Activated naive CD8-positive, alpha-beta T cell treated with anti-CD3 and anti-CD28 coated beads for 36 hours (primary cell): ENCODE measurements at places on chromosomes 7 and 10. TPM values are rescaled to one million over a fixed set of nuclear protein-coding genes. Genes with fewer than 3 reads are reported as not detected.
A peak's percentile ranks its signal among the peaks of the same experiment; 100 is the strongest.

DNA sequence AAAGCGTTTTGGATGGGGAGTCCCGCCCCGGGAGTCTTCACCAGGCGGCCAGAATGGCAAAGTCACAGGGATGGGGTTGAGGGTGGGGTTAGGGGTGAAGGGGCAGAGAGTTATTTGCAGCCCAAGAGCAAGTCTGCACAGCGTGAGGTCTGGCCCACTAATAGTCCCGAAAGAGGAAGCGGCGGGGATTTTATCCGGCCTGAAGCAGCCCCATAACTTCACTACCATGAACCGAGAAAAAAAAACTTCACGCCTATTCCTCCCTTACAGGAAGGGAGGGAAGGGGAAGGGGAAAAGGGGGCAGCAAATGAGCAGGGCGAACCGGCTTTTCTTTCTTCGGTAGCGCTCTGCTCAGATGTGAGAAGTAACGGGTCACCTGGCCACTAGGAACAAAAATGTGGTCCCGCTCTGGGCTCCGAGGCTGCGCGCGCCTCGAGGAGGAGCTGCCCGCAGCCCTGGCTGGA is 712 bp downstream of the ITPRIP start:
- no peaks in the 10 kb centered on the region for H3K27me3 ChIP-seq
- peaks cover 51% of the 10 kb centered on the region for H3K4me1 ChIP-seq
- DNase-seq, result no peak
- peak overlapping the region; percentile 96 for H3K4me3 ChIP-seq
- peaks cover 19% of the 10 kb centered on the region for H3K36me3 ChIP-seq

DNA sequence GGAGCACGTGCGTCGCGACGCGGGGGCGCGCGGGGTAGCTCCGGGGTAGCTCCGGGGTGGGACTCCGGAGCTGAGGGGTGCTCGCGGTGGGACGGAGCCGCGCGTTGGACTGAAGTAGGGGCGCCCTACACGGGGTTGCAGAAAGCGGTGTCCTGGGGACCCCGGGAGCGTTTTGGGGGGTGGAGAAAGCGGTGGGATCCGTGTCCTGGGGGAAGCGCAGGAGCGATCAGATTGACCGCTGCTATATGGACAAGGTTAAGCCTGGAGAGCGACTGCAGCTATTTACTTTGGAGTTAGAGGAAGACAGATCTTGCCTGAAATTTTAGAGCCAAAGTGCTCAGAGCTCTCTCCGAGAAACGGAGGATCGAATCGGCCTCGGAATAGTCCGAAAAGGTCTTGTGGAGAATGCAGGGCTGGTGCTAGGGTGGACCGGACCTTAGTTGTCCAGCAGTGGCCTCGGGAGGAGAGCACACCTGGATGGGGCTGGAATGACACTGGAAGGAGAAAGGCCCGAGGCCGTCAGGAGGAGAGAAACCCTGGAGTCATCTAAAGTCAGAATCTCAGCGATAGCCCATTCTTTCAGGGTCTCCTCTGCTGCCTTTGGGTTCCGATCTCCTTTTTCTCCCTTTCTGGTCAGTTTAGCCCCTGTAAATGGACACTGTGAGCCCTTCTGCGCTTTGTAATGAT is 564 bp downstream of the PDSS1 start:
- H3K36me3 ChIP-seq, result peaks cover 47% of the 10 kb centered on the region
- no peaks in the 10 kb centered on the region for H3K27me3 ChIP-seq
- H3K27ac ChIP-seq, result peak overlapping the region; percentile 92

The GBX1 gene
- total RNA-seq, result not detected

GRCh38 chr7:83947260-83947659 is 247.3 kb downstream of the SEMA3A start:
- H3K27ac ChIP-seq, result no peak overlapping the region
- H3K27me3 ChIP-seq, result peaks cover 4% of the 10 kb centered on the region
- no peaks in the 10 kb centered on the region for H3K36me3 ChIP-seq
- no peaks in the 10 kb centered on the region for H3K4me1 ChIP-seq
- H3K4me3 ChIP-seq, result no peak overlapping the region
- DNase-seq, result no peak

The RHEB gene
- total RNA-seq, result 42.0 TPM

- H3K27me3 ChIP-seq, result no peaks in the 10 kb centered on the region
- no peak for DNase-seq
- no peak overlapping the region for H3K27ac ChIP-seq
- no peaks in the 10 kb centered on the region for H3K4me1 ChIP-seq
- no peak overlapping the region for H3K4me3 ChIP-seq
Observed at GRCh38 chr7:134165252-134165651, 38.1 kb downstream of the LRGUK start.

The GNGT1 gene
- total RNA-seq, result not detected

GRCh38 chr7:135257790-135258189 is 24.2 kb downstream of the STRA8 start:
- H3K4me1 ChIP-seq, result peaks cover 7% of the 10 kb centered on the region
- DNase-seq, result no peak
- no peaks in the 10 kb centered on the region for H3K36me3 ChIP-seq
- no peak overlapping the region for H3K27ac ChIP-seq
- no peak overlapping the region for H3K4me3 ChIP-seq

GRCh38 chr10:52918714-52919305 is 146.2 kb upstream of the MBL2 start:
- no peak for DNase-seq
- no peaks in the 10 kb centered on the region for H3K36me3 ChIP-seq
- H3K4me3 ChIP-seq, result no peak overlapping the region
- H3K27ac ChIP-seq, result no peak overlapping the region
- H3K4me1 ChIP-seq, result no peaks in the 10 kb centered on the region
- no peaks in the 10 kb centered on the region for H3K27me3 ChIP-seq

DNA sequence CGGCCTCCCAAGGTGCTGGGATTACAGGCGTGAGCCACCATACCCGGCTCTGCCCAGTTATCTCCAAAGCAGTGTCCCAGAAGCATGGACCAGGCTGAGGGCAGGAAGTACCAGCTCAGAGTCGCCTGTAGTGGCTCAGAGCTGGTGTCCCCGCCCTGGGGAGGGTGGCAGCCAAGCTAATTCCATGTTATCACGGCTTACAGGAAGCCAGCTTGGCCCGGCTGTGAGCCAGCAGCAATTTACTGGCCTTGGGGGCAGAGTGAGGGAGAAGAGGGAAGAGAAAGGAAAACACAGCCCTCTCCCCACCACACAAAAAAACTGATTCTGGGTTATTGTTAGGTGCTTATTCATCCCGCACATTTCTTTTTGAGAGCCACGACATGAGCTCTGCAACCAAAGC is 88.1 kb downstream of the HIP1 start:
- no peak overlapping the region for H3K27ac ChIP-seq
- H3K36me3 ChIP-seq, result no peaks in the 10 kb centered on the region
- H3K4me3 ChIP-seq, result no peak overlapping the region
- no peak for DNase-seq
- H3K27me3 ChIP-seq, result no peaks in the 10 kb centered on the region

DNA sequence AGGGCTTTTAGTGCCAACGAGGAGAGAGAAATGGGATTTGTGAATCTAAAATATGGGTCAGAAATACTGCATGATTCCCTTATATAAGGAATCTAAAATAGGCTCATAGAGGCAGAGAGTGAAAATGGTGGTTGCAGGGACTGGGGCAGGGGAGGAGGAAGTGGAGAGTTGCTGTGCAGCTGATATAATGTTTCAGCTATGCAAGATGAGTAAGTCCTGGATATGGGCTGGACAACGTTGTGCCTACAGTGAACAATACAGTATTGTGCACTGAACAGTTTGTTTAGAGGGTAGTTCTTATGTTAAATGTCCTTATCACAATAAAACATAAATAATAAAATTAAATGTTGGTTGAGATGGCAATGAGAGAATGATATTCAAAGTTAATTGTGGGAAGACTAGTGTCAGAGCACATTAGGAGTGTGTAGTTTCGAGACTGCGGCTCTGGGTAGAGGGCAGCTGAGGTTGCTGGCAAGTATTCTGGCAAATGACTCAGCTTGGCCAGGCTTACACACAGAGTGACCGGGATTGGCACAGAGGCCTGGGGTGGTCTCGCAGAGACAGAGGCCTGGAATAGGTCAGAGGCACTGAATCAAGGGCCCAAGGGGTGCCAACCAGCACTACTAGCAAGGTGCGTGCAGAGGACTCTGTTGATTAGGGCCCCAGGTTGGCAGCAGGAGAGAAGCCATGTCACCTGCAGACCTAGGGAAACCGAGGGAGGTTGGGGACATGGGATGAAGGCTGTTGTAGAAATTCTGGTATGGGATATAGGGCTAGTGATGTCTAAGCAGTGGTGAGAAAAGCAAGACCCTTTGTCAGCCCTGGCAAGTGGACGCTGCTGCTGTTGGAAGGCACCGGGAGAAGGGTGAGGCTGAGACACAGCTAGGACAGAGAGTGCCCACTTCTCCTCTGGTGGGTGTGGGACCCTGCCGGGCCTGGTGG is 2.8 kb upstream of the DEPP1 start:
- no peaks in the 10 kb centered on the region for H3K36me3 ChIP-seq
- peaks cover 8% of the 10 kb centered on the region for H3K4me1 ChIP-seq
- H3K4me3 ChIP-seq, result no peak overlapping the region
- no peak overlapping the region for H3K27ac ChIP-seq
- H3K27me3 ChIP-seq, result no peaks in the 10 kb centered on the region

The TMEM139 gene
- total RNA-seq, result 2.7 TPM

DNA sequence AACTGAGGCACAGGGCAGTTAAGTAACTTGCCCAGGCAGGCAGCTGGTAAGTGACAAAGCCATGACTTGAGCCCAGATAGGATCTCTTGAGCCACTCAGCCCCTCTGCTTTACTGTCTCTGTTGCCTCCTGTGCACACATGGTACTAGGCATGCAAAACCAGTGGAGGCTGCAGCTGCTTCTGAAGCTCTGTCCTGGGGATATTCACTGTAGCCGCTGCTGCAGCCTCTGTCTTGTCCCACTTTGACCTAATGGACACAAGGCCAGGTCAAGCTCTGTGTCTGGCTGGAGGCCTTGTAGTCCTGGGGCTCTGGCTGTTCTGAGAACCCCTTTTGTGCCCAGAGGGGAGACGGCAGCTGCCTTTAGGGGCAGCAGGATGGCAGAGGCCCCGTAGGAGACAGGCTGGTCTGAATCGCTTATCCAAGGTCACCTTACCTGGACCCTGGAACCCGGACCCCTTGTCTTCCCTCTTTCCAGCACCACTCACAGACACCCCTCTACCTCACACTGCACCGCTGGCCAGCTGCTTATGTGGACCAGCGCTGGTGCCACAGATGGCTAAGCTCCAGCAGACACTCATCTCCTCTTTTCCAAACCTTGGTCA is 57.6 kb downstream of the TSPAN15 start:
- H3K4me3 ChIP-seq, result no peak overlapping the region
- no peaks in the 10 kb centered on the region for H3K27me3 ChIP-seq
- peaks cover 6% of the 10 kb centered on the region for H3K4me1 ChIP-seq
- no peak overlapping the region for H3K27ac ChIP-seq
- no peaks in the 10 kb centered on the region for H3K36me3 ChIP-seq
- no peak for DNase-seq

GRCh38 chr10:71394926-71395562 is 1.7 kb upstream of the CDH23 start:
- H3K27me3 ChIP-seq, result peaks cover 58% of the 10 kb centered on the region
- peaks cover 3% of the 10 kb centered on the region for H3K4me1 ChIP-seq
- no peak overlapping the region for H3K27ac ChIP-seq
- H3K36me3 ChIP-seq, result no peaks in the 10 kb centered on the region
- no peak overlapping the region for H3K4me3 ChIP-seq

DNA sequence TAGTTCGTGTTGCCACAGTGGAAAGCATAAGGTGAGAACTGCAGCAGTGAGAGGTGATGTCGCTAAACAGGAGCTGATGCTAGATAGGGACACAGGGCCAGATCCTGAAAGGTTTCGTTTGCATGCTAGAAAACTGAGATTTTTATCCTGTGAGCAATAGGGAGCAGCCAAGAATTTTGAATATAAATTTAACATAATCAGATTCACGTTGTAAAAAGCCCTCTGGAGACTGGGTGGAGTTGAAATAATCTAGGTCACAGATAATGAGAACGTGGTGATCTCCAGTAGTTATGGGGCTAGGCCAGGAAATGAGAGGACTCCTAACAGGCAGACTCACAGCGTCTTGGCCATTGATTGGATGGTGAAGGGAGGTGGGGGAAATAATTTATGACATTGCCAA is 92.1 kb upstream of the IMMP2L start:
- H3K36me3 ChIP-seq, result no peaks in the 10 kb centered on the region
- H3K4me1 ChIP-seq, result no peaks in the 10 kb centered on the region
- H3K27me3 ChIP-seq, result peaks cover 6% of the 10 kb centered on the region
- H3K27ac ChIP-seq, result no peak overlapping the region
- no peak overlapping the region for H3K4me3 ChIP-seq

DNA sequence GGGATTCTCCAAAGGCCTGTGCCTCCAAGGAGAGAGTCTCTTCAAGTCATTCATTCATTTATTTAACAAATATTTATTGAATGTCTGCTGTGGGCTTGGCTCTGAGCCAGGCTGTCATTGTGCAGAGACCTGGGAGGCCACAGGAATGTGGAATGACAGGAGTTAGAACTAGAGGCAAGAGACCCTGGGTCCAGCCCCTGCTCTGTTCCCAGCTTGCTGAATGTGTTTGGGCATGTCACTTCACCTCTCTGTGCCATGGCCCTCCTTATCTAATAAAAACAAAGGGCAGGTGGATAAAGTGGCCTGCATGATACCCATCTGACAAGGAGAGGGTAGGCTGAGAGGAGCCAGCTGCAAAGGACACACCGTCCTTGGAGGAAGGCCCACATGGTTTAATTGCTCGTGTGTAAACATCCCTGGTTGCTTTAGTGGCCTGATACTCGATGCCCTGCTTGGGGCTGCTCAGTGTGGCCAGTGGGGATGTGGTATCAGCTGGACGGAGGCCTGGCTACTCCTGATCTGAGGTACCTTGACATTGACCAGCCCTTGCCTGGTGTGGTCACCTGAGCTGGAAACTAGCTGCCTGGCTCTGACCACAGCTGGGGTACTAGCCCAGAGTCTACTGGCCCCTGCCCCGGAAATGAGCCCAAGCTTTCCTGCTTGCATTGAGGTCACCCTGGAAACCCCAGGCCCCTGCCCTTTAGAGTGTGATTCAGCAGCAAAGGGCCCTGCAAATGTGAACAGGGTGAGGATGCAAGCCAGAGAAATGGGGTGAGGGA is 116.2 kb downstream of the CDH23 start:
- H3K27ac ChIP-seq, result no peak overlapping the region
- H3K4me3 ChIP-seq, result no peak overlapping the region
- H3K27me3 ChIP-seq, result no peaks in the 10 kb centered on the region
- H3K4me1 ChIP-seq, result no peaks in the 10 kb centered on the region
- no peaks in the 10 kb centered on the region for H3K36me3 ChIP-seq

The ARHGAP12 gene
- 2.8 TPM for total RNA-seq

The ZNF365 gene
- not detected for total RNA-seq

The LRRD1 gene
- not detected for total RNA-seq

The CHN2 gene
- 1.6 TPM for total RNA-seq

The POLR2J2 gene
- total RNA-seq, result 6.9 TPM

- H3K27ac ChIP-seq, result no peak overlapping the region
- peaks cover 1% of the 10 kb centered on the region for H3K36me3 ChIP-seq
- DNase-seq, result no peak
- H3K27me3 ChIP-seq, result no peaks in the 10 kb centered on the region
Observed at GRCh38 chr7:148901178-148901577, 17.1 kb upstream of the EZH2 start.

DNA sequence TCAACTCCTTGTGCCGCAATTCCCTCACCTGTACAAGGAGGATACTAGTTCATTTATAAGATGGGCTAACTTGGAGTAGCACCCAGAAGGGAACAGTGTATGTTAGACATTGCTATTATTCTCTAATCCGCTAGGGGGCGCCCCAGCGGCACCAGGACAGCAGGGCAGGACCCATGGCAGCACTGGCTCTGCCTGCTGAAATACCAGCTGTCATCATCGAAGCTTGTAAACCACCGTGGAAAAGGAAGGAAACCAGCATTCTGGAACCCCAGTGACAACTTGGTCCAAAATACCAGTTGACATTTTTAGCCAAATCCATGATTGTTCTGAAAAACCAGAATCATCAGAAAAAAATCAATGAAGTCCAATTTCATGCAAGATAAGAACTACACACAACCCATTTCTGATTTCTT is 134.4 kb downstream of the ITGA8 start:
- peak; percentile 37 for DNase-seq
- no peak overlapping the region for H3K27ac ChIP-seq
- no peak overlapping the region for H3K4me3 ChIP-seq
- no peaks in the 10 kb centered on the region for H3K4me1 ChIP-seq
